AG09319 (cell line): ENCODE measurements at places on chromosomes 3 and 15.

DNA sequence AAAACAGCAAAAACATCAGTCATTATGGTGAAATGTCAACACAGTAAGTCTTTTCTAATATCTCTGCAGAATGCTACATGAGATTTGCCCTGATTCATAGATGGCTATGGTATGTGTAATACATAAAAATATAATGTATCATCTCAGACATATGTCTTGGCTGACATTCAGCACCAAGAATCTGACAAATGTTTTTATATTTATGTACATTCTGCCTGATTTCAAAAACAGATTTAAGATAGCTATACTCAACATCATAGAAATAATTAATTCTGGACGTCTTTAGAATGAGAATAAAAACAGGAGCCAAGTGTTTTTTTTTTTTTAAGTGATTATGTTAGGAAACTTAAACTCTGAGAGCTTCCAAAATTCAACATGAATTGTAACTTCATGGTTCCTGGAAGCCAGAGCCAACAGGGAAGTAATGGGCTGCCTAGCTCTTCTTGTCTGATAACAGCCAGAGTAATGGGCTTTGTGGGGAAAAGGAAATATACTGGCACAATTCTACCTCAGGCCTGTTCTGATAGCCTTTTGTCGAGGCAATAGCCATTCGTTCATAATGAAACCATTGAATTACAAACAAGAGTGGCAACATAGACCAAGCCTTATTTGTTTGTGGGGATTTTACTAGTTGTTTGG lies 184.4 kb downstream of the VGLL4 start:
- no peak for DNase-seq

DNA sequence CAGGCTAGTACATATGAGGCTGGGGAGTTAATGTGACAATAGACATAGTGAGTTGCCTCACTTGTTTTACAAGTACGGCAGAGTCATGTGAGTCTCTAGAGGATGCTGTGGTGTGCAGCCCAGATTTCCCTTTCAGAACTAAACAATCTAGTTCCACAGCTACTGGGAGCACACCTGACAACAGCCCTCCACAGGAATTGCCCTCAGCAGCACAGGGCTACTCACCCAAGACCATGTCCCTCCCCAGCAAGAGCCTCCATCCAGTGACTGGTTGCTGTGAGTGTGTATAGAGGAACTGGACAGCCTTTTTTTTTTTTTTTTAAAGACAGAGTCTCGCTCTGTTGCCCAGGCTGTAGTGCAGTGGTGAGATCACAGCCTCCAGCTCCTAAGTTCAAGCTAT lies 40.2 kb upstream of the UBE2E2 start:
- DNase-seq, result no peak

DNA sequence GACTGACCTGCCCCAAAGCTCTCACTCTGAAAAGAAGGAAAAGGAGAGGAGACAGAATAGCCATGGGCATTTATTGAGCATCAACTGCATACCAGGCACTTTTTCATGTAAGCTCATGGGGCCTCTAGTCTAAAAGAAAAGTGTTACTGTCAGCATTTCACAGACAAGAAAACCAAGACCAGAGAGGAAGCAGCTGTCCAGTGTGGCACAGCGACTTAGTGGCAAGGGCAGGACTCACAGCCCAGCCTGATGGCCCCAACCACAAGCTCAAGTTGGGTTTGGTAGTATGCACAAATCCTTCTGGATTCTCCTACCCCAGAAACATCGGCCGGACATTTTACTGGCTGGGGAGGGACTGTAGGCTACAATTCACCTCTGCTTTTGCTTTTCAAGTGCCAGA lies 5.8 kb downstream of the EFCC1 start:
- DNase-seq, result no peak

- no peak for DNase-seq
Measured at GRCh38 chr3:45591547-45592040, 3.0 kb upstream of the LIMD1 start.

- no peak for DNase-seq
Measured at GRCh38 chr3:12822725-12823373, 18.5 kb downstream of the RPL32 start.

DNA sequence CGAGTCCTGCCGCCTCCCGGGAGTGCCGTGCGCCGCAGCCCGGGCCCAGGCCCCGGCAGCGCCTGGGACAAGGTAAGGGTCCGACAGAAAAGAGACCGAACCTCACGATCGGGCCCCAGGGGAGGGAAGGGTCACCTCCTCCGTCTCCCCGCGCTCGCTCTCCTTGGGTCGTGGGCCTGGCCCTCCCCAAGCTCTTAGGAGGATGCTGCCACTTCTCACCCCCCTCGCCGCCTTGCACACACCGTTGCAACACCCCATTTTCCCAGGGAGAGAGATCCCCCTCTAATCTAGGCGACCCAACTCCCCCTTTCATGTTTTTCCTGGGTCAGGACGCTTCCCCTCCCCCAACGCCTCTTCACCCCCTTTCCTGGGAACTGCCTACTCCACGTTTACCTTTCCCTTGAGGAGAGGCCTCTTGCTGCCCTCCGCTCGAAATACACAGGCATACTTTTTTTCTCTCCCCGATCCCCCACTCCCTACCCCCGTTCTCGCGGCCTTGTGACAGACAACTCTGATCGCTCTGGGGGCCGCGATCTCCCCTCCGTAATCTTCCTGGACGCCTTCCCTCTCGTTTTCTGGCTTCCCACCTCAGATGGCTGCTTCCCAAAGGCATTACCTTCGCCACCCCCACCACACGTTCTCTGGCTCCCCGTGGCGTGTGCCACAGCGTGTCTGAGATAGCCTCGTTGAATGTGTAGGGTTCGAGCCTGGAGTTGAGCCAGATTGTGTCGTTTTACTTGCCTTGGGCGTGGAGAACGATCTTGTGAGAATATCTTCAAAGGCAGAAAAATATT lies 688 bp downstream of the SETD5 start:
- DNase-seq, result no peak

DNA sequence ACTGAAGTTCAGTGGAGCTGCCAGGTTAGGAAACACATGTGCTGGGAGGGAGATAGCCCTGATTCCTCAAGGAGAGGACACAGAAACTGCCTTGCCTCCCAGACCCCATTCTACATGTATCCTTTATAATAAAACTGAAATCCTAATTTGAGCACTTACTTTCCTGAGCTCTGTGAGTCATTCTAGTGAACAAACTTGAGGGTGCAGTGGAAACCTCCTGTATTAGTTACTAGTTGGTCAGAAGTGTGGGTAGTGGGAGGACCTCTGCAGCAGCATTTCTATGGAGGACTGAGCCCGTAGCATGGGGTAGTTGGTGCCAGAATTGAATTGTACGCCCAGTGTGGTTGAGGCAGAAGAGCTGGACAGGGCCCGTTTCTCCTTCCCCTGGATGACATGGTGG lies 23.9 kb downstream of the ATP1B3 start:
- DNase-seq, result no peak
